CD4-positive, alpha-beta T cell (primary cell): ENCODE measurements at places on chromosomes 5 and 9. TPM values are rescaled to one million over a fixed set of nuclear protein-coding genes. Genes with fewer than 3 reads are reported as not detected.

DNA sequence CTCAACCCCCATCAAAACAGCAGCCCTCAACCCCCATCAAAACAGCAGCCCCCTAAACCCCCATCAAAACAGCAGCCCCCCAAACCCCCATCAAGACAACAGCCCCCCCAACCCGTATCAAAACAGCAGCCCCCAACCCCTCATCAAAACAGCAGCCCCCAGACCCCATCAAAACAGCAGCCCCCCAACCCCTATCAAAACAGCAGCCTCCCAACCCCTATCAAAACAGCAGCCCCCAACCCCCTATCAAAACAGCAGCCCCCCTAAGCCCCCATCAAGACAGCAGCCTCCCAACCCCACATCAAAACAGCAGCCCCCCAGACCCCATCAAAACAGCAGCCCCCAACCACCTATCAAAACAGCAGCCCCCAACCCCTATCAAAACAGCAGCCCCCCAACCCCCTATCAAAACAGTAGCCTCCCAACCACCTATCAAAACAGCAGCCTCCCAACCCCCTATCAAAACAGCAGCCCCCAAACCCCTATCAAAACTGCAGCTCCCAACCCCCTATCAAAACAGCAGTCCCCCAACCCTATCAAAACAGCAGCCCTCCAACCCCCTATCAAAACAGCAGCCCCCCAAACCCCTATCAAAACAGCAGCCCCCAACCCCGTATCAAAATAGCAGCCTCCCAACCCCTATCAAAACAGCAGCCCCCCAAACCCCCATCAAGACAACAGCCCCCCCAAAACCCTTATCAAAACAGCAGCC, 1.2 kb downstream of the TPPP start:
- DNase-seq, result peak; percentile 13

- DNase-seq, result no peak
Observed at GRCh38 chr9:2780846-2781245, 63.0 kb downstream of the PUM3 start.

DNA sequence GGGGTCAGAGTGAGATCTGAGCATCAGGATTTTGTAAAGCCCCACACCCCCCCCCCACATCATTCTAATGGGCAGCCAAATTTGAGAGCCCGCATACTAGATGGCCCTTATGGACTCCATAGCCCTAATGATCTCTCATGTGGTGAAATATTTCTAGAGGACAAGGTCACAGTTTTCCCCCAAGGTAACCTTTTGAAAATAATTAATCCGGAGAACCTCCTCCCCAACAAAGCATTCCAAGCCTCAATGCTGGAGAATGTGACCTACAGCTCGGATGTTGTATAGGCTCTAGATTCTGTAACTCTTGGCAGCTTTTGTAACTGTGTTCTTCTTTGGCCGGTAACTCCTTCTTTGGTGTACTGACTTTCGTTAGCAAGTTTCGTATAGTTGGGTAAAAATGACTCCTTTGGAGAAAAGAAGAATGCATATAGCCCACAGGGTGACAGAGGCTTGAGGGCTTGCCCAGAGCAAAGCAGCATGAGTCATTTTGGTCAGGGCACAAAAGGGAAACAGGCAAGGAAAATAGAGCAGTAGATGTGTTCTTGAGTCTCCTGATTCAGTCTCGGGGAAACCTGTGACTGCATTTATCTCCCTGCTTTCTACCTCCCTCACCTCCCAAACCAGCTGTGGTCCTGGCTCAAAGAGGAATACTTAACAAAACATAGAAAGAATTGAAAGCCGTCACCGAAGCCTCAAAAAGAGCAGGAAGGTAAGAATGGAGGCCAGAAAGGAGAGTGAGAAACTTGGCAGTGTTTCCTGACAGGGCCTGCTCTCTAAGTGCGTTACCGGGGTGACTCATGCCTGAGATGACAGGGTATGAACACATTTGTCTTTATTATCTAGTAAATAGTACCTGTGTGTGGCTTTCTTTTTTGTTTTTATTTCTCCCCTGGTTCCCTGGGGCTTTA, 6.6 kb upstream of the XPA start:
- DNase-seq, result no peak

GRCh38 chr9:16032799-16033198, 480.0 kb downstream of the CCDC171 start:
- DNase-seq, result no peak

DNA sequence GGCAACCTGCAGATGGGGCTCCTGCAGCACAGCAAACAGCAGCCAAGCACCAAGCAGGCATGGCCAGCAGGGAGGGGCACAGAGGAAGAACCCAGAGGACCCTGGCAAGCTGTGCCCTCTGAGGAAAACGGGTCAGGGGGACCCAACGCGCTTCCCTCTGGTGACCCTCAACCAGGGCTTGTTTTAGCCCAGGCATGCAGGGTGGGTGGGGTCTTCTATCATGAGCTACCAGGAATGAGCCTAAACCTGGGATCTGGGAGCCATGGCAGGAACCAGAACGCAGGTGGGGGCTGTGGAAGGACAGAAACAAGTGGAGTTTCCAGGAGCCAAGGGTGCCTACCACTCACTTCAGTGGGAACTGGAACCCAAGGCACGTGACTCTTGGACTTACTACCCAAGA, 20.9 kb downstream of the IPPK start:
- no peak for DNase-seq

DNA sequence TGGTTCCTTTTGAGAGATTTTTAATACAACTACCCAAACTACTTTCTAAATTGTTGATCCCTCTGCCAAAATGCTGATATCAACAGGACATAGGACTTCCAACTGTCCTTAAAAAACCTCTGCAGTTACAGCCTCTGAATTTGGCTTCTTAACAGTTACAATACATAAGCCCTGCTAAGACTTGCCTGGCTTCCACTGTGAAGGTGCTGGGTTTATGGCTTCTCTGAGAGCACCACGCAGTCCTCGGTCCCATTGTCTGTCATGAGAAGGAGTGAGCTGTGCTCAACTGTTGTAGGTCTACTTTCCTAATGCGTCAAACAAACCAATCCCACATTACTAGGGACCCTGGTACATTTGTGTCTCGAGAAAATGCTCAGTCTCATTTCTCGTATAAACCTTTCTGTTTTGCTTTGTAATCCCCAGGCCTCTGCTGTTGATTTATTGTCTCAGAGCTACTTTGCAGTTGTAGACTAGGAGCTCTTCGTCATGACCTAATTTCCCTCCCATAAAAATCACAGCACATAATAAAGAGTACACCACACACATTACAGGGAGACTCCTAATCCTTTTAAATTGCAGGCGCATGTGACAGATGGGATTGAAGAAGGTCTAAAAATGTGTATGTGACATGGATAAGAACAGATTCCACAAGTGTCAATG, 274.9 kb downstream of the NR3C1 start:
- DNase-seq, result no peak

DNA sequence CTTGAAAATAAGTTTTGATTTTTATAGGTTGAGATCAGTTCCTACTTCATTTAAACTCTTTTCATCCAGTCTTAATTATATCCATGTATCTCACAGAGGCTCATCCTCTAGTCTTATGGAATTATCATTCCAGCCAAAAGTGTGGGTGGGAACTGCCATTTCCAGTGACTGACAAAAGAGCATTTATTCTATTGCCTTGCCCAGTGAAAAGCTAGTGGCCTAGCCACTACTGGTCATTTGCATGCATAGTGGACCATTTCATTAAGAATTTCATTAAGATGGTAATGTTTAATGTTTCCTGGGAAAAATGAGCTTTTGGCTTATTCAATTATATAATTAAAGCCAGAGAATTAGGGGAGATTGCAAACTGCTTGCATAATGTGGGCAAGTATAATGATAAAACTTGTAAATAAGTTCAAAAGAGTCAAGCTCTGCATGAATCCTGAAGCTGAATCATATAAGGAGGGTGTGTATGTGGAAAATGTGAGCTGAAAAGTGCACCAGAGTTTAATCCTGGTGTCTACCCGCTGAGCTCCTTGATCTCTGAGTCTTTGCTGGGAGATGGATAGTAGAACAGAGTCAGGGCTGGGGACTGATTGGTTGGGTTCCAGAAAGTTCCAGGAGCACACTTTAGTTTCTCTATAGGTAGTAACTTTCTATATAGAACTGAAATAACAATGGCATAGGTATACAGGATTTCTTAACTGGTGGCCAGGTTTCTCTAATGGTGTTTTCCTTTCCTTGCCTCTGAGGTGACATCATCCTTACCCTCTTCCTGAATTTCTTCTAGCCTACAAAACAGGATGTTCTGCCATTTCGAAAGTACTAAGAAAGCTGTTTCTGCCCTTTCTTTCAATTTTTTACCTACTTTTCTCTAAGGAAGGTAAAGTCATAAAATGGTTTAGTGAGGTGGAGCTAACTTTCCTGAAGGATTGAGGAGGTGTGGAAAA, 78.5 kb downstream of the KIF4B start:
- DNase-seq, result no peak

GRCh38 chr5:73705364-73705763, 79.4 kb downstream of the ARHGEF28 start:
- DNase-seq, result no peak

- no peak for DNase-seq
Observed at GRCh38 chr9:123318961-123319421, 37.0 kb upstream of the CRB2 start.

GRCh38 chr5:123344816-123345426, 78.3 kb downstream of the CEP120 start:
- DNase-seq, result no peak

GRCh38 chr9:16637218-16637617, 233.3 kb downstream of the BNC2 start:
- no peak for DNase-seq

DNA sequence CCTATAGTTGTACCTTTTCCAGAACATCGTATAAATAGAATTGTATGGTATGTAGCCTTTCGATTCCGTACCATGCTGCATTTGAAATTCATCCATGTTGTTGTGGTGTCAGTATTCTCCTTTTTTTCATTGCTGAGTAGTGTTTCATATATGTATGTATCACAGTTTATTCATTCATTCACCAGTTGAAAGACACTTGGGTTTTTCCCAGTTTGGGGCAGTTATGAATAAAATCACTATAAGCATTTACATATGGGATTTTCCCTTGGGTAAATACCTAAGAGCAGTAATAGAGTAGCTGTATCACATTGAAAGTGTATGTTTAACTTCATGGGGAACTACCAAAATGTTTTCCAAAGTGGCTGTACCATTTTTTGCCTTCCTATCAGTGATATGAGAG, 16.1 kb upstream of the FKTN start:
- no peak for DNase-seq

- no peak for DNase-seq
Observed at GRCh38 chr5:79181419-79182022, 54.4 kb upstream of the JMY start.

DNA sequence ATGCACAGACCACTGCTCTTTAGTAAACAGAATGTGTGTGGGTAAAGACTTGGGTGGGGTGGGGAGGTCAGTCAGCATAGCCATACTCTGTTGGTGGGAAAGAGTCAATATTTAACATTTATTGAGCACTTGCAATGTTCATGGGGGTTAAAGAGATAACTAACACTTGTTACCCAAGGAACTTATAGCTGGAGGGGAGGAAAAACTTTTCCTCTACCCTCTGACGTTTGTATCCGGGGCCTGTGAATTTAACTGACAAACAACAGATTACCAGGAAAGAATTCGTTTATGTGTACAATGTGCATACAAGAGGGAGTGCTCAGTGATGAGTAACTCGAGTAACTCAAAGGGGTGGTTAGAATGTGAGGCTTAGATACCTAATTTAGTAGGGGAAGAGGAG, 6.8 kb upstream of the CLINT1 start:
- DNase-seq, result no peak

GRCh38 chr5:16759147-16759773, 142.5 kb upstream of the RETREG1 start:
- no peak for DNase-seq

DNA sequence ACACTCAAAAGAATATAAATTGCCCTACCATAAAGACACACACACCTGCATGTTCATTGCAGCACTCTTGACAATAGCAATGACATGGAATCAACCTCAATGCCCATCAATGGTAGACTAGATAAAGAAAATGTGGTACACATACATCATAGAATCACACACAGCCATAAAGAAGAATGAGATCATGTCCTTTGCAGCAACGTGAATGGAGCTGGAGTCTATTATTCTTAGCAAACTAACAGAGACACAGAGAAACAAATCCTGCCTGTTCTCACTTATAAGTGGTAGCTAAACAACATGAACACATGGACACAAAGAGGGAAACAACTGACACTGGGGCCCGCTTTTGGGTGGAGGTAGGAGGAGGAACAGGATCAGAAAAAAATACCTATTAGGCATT, 2062.2 kb upstream of the CDH6 start:
- DNase-seq, result no peak

DNA sequence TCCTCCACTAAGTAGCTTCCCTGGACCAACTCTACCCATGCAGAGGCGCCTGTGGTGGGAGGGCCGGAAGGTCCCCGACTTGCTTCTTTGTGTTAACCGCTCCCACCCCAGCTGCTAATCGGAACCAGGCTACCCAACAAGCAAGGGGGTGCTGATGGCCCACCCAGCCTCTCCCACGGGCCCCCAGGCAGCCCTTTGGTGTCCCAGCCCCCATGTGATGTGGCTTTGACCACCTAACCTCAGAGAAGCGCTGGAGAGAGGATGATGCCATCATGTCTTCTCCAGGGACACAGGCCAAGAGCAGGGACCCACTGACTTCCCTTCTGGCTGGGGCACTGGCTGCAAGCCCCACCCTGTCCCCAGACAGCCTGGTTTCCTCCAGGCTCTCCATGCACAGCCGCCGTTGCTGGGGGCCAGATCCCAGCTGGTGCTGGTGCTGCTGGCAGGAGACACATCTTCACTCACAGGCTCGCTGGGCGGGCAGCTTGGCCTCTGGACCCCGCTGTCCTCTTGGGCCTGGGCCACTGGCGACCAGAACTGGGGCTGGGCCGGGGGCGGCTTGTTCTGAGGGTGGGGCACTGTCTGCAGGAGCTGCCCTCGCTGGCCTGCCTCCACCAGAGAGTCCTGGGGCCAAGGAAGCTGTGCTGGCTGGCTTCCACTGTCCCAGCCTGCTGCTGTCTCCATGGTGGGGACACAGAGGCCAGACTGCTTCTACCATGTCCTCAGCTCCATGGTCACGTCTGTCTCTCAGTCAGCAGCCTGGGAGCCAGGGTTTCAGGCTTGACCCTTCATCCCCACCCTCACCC, 27.8 kb downstream of the LAMC3 start:
- no peak for DNase-seq

- DNase-seq, result no peak
Observed at GRCh38 chr9:108643731-108644510, 211.9 kb downstream of the ACTL7B start.

Gene B4GALT7
- total RNA-seq, result 31.1 TPM

Gene SYK
- total RNA-seq, result 1.1 TPM

Gene SOX30
- total RNA-seq, result not detected

Gene OBP2A
- not detected for total RNA-seq

Gene KLHL3
- 25.9 TPM for total RNA-seq

Gene ZNF879
- total RNA-seq, result 4.9 TPM

Gene ARAP3
- 0.30 TPM for total RNA-seq

Gene MED10
- 97.2 TPM for total RNA-seq

Gene CCDC180
- total RNA-seq, result 6.6 TPM

Gene DRD1
- total RNA-seq, result not detected

Gene HTR4
- total RNA-seq, result not detected

Gene PCDHGB1
- 0.05 TPM for total RNA-seq

Gene C9orf153
- 1.0 TPM for total RNA-seq

Gene RNF183
- 0.44 TPM for total RNA-seq

Gene MARCHF3
- 5.2 TPM for total RNA-seq

Gene BTNL8
- not detected for total RNA-seq

Gene SAXO1
- 0.19 TPM for total RNA-seq

Gene ADAMTS2
- not detected for total RNA-seq

Gene IL33
- total RNA-seq, result not detected

Gene C8G
- not detected for total RNA-seq
